ENCODE measurements at places on chromosomes 12 and 14.

DNA sequence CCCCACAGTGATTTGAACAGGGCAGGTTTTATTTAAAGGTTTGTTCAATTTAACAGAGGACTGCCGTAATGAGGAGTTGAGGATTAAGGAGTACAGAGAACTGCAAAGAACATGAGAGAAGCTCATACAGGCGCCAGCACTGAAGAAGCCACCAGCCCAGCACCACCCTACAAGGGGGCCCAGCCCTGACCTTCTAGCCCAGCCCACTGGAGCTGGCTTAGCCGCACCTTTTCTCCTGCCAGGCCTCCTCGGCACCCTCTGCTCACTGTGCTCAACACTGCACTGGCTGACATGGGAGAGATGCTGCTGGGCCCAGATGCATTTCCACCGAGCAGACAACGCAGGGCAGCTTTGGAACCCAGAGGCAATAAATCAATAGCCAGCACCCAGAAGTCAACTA is 36.5 kb upstream of the SFSWAP start:
- DNase-seq = no peak

- no peak for DNase-seq
These were observed 428.3 kb downstream of the FUT8 start for GRCh38 chr14:65840786-65841185.

DNA sequence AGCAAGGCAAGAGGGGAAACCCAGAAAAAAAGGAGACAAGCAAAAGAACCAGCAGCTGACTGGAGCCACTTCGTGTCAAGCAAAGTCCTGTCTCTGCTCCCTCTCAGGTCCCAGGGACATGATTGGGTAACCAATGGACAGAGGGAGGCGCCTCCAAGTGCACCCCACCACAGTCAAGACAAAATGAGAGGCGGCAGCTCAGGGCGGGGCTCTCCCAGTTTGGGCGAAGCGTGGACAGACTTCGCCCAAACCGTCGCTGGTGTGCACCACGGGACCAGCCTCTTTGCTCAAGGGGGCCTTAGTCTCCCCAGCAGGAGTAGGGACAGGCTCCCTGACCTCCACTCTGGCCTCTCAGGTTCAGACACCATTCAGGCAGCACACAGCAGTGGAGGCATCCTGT is 1.5 kb upstream of the BEGAIN start:
- no peak for DNase-seq

DNA sequence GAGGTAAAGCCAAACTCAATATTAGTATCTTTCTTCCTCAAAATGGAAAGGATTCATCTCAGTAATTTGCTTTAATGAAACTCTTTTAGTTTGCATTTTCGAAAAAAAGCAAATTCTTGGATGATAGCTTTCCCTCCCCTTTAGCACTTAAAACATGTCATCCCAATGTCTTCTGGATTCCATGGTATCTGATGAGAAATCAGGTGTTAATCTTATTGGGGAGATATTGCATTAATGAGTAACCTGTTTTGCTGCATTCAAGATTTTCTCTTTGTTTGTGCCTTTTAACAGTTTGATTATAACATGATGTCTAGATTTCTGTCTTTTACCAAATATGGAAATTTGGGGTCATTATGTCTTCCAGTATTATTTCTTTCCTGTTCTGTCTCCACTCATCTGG is 405.1 kb upstream of the FOXG1 start:
- no peak for DNase-seq

DNA sequence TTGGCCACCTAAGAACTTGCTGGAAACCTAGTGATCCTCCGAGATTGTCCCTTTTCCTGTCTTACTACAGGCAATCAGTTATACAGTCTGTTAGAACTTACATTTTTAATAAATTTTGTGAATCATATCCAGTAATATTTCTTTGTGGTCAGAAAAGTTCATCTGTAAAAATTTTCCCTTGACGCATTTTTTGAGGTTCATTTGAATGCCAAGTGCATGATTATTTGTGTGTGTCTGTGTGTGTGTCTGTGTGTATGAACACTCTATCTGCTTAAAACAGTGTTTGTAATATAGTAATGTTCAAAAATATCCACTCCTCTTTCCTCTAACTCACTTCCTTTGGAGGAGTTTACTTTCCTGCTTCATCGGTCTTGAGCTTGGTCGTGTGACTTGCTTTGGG is 468.7 kb upstream of the FLRT2 start:
- no peak for DNase-seq

DNA sequence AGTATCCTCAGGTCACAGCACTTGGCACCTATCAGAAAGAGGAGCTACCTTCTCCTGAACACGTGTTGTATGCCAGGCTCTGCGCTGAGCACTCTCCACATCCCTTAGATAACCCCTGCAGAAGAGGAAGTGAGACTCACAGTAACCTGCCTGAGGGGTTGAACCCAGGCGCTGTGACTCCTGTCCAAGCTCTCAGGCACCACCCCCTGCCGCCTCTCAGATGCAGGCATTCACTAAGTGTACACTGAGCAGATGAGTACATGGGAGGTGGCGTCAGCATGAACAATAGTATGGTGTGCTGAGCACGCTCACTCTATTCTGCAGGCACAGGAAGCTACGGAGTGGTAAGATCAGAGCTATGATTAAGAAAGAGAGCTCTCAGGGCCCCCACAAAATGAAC is 21.0 kb upstream of the RIC8B start:
- no peak for DNase-seq

- DNase-seq = no peak
These were observed 72.2 kb downstream of the PITPNM2 start for GRCh38 chr12:123078531-123079155.

DNA sequence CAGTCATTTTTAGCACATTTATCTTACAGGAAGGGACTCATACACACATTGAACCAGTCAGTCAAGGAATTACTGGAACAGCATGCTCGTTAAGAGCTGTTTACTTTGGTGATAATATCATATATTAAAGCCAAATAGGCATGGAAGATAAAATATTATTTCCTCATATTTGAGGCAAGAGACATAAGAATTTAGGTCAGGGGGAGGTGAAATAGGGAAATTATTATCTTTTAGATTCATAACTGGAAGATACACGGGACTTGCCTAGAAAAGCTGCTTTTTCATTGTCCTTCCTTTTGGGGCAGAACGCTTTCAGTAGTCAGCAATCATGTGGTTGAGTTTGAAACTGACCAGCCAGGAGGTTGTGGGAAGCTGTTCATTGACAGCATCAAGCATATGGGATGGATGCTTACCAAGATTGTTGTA is 72.5 kb downstream of the NTN4 start:
- no peak for DNase-seq

GRCh38 chr14:84272290-84272721 is 1257.6 kb upstream of the FLRT2 start:
- no peak for DNase-seq

GRCh38 chr12:124549629-124550028 is 17.8 kb downstream of the NCOR2 start:
- DNase-seq = no peak

DNA sequence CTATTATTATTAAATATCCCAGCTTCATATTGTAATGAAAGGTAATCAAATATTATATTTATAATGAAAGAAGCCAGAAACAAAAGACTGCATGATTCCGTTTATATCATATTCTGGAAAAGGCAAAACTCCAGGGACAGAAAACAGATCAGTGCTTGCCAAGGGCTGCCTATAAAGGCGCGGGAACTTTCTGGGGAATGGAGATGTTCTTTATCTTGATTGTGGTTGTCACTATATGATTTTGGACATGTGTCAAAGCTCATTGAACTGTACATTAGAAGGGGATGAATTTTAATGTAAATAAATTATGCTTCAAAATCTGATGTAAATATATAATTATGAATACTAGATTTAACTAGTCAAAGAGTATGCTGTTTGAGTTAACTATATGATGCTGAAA is 115.4 kb upstream of the KRAS start:
- no peak for DNase-seq
